Ureter (tissue), 1 donor: ENCODE measurements at places on chromosomes 5 and 9. TPM values are rescaled to one million over a fixed set of nuclear protein-coding genes. Genes with fewer than 3 reads are reported as not detected.

Gene LCP2
- 21.7 TPM for total RNA-seq

Gene NUP155
- total RNA-seq, result 32.4 TPM

GRCh38 chr9:115349542-115349941, 231.6 kb upstream of the TNC start:
- DNase-seq, result no peak

Gene LHX2
- total RNA-seq, result not detected

GRCh38 chr5:51651889-51652288, 268.6 kb downstream of the ISL1 start:
- no peak for DNase-seq

DNA sequence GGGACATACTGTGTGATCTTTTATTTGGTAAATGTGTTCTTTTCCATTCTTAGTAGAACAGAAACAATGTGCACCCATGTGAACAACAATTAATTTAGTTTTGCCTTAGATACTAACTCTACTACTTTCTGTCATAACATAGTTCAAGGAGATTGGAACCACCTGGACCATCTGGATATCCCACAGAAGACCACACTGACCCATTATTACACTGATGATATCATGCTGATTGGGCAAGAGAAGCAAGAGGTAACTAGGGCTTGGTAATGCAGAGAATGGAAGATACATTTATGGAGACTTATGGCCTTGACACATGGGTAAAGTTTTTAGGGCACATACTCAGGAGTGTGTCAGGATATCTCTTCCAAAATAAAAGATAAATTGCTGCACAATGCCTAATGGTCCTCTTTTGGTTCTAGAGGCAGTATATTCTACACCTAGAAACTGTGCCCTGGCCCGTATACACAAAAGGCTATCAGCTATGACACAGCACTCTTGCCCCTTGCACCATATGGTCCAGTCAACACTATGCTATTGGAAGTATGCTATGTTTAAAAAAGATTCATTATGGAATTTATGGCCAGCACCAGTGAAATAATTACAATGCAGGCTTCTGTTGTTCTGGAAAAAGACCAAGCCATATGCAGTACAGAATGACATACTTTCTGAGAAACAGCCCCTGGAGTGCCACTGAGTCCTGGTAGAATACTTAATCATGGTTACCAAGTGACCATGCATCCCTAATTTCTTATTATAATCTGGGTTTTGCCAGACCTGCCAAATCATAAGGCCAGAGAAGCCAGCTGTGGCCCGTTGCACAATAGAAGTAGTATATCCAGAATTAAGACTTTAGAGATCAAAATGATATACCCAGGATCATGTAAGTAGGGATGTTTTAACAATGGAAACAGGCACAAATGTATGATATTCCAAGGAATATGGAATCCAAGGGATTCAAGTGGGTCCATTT, 41.6 kb upstream of the MROH2B start:
- DNase-seq, result no peak

- DNase-seq, result no peak
Observed at GRCh38 chr9:124468061-124468740, 17.9 kb downstream of the ADGRD2 start.
